ENCODE measurements at places on chromosomes 12 and 14.

GRCh38 chr12:94849411-94849976 is 154.0 kb downstream of the NDUFA12 start:
- DNase-seq = no peak

- no peak for DNase-seq
These were observed 1.7 kb downstream of the MGST1 start for GRCh38 chr12:16349131-16349460.

GRCh38 chr12:114160445-114160844 is 194.3 kb upstream of the RBM19 start:
- no peak for DNase-seq

DNA sequence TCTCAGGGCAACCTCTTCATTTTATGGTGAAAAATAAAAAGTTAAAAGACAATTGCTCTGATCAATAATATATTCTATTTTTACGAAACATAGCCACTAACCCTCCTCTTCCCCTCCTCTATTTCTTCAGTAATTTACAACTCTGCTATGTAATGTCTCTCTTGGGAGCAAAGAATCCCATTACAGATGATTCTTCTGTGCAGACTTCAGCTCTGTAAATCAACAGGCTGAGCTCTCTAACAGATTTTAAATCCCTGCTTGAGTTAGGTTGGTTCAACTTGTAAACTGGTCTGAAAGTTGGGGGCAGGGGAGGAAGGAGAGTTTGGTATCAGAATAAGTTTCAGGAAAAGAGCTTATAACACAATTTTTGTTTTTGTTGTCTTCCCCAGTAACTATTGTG is 151.0 kb downstream of the SLC25A21 start:
- DNase-seq = no peak

DNA sequence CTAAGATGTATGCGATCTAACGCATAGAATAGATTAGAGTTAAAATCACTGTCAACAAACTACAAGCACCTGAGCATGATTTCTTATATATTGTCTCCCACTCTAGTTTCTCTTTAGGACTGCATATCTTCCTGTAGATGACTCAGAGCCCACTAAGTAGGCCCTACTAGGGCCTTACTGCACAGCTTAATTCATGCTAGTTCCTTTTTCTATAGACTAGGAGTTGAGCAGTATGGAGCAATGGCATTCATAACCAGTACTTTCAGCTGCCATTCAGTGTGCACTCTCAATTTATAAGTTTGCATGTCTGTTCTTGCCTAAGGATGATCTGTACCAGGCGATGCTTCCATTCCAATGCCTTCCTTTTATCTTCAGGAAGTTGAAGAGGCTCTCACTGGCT is 103.5 kb downstream of the METTL25 start:
- DNase-seq = no peak

DNA sequence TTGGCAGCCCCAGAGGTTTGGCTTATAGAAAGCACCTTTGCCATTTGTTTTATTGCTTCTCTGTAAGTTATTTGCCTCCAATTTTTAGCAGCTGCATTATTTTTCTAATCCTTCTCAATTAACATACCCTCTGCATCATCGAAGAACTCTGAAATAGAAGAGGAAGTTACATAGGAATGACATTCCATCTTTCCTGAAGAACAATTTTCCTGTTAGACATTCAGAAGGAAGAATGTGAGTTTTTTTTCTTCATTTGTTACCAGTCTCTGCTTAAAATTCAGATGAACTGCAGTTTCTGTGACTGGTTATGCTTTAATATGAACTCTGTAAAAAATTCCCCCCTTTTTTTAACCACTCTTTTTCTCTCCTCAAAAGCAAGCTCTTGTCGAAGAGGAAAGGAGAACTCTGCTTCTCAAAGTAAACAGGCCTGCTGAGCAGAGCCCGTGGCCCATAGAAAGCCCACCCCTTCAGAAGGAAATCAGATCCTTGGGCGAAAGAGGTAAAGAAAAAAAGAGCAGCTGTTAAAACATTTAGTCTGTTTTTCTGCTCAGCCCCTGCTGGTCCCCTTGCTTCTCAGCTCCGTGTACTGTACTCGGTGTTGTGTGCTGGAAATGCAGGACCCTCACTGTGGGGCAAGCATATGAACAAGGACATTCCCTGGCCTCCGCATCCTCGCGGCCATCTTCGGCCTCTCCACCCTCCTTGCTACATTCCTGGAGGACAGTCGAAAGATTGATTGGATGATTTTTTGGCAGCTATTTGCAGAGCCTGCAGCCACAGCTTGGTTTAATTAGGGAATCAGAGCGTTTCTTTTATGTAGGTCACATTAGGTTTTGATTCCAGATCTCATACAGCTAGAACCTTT is 164.4 kb upstream of the LRIG3 start:
- no peak for DNase-seq

- DNase-seq = peak; percentile 23
These were observed 50.6 kb downstream of the LRCOL1 start for GRCh38 chr12:132559652-132560363.

GRCh38 chr14:83291714-83292113 is 1758.1 kb upstream of the SEL1L start:
- no peak for DNase-seq

- no peak for DNase-seq
These were observed 134.7 kb downstream of the FGD4 start for GRCh38 chr12:32533971-32534590.

DNA sequence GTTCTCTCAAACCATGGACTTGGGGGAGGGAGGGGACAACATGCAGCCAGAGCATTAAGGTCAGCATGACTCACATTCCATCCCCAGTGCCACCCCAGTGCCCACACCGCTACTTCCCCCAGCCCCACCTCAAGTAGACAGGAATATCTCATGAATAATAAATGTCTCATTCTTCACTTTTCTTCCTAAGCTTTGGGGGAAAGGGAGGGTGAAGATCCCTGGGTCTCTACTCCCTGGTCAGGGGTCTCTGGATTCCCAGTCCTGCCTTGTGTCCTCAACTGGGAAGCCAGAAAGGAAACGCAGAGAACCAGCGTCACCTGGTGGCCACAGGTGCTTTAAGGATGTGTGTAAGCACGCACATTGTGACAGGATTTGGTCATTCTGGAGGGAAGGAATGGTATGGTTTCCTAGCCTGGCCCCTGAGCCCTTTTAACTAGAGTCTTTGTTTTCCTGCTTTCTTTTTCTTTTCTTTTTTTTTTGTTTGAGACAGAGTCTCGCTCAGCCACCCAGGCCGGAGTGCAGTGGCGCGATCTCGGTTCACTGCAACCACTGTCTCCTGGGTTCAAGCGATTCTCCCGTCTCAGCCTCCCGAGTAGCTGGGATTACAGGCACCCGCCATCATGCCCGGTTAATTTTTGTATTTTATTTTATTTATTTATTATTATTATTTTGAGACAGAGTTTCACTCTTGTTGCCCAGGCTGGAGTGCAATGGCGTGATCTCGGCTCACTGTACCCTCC is 3.4 kb downstream of the GPR84 start:
- DNase-seq = no peak

- DNase-seq = no peak
These were observed 177.5 kb upstream of the TMTC1 start for GRCh38 chr12:29961231-29961630.

GRCh38 chr14:76257111-76257803 is 105.5 kb downstream of the GPATCH2L start:
- DNase-seq = no peak

- no peak for DNase-seq
These were observed 261.0 kb upstream of the LRIG3 start for GRCh38 chr12:59181196-59181777.

DNA sequence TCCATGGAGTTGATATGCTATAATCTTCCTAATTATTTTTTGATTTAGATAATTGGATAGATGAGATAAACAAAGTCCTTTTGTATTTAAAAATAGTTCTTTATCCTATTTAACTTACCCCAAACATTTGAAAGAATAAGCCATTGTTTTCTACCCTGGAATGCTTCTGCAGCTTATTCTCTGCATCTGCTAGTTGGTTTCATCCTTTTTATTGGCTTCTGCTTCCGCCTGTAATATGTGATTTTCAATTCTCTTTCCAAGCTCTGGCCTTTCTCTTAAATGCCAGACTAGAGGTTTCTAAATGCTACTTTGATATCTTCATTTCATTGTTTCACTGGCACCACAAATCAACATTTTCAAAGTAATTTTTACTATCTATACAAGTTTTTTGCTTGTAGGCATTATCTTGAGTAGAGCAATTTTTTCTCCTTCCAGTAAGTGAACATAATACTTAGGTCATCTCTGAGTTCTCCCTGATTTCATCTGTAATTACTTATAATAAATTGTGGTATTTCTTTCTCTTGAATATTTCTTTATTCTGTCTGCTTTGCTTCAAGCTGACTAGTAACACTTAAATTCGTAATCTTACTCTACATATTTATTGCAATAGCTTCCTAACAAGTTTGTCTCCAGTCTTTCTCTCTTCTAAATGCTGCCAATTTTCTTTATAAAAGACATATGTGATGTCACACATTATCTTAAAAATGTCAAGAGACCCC is 958.4 kb downstream of the SLC6A15 start:
- peak; percentile 65 for DNase-seq

DNA sequence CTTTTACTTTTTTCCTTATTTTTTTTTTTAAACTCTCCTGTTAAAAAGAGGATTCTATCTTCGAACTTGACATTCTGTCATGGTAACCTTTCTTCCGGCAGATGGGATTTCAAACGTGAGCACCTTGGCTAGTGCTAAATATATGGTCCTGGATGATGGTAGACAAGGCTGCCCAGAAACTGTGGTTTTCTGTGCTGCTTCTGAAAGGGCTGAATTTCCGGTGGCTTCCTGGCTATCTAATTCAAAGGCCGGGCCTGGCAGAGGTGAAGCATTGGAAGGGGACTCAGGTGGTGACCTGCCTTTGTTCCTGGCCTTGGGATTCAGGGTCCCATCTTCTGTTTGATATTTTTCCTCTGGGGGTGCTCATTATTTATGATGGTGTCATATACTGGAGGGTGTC is 118.6 kb upstream of the MYL2 start:
- no peak for DNase-seq

GRCh38 chr12:911191-911826 is 38.2 kb downstream of the RAD52 start:
- no peak for DNase-seq

DNA sequence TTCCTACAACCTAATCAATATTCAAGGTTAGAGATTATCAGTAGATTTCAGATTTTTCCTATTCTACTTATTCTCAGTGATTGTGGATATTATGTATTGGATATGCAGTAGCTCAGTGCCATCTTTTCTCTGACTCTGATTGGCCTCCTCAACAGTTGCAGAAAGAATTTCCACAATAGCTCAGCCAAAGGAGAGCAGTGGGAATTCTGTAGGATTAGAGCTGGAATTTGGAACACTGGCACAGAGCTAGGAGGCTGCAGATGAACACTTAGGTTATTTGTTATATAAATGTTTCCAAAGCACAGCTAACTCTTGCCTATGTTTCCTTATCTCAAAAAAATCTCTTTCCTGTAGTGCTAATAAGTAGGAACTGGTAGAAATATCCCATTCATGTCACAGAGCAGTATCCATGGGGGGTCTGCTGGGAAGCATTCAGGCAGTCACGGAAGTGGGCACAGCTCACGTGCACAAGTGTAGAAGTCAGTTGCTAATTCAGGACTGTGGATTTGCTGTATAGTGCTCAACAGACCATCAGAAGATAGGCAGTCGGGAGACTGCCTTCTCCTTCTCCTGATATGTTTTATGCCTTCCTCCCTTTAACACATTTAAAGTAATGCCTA is 116.2 kb upstream of the TMEM260 start:
- no peak for DNase-seq

- DNase-seq = no peak
These were observed 161.2 kb downstream of the PLCZ1 start for GRCh38 chr12:18576648-18577047.

GRCh38 chr12:49885118-49885517 is 18.6 kb downstream of the FAIM2 start:
- no peak for DNase-seq

- no peak for DNase-seq
These were observed 268.1 kb downstream of the EGLN3 start for GRCh38 chr14:33682760-33683159.

GRCh38 chr14:30153717-30154116 is 226.1 kb upstream of the PRKD1 start:
- no peak for DNase-seq

- DNase-seq = no peak
These were observed 18.8 kb upstream of the IAPP start for GRCh38 chr12:21353948-21354347.

DNA sequence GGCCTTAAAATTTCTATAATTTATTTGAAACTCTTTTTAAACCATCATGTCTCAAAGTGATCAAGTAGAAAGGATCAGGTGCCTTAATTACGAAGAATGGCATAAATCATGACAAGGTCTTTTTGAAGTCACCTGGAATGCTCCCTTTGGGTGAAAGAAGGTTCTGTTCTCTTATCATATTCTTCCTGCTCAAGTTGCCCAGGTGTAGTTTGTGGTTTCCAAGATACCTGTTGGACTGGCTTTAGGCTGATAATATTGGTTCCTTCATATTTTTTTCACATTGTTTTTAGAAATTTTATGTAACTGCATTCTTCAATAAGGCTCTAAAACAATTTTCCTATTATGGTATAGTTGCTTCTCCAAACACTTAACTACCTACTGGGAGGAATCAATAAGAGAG is 29.2 kb downstream of the RASSF3 start:
- DNase-seq = no peak

- no peak for DNase-seq
These were observed 1.3 kb downstream of the FGD6 start for GRCh38 chr12:95215949-95216348.

GRCh38 chr14:102219316-102219715 is 79.6 kb downstream of the WDR20 start:
- DNase-seq = no peak

- no peak for DNase-seq
These were observed 308.7 kb downstream of the EMP1 start for GRCh38 chr12:13505224-13505623.

DNA sequence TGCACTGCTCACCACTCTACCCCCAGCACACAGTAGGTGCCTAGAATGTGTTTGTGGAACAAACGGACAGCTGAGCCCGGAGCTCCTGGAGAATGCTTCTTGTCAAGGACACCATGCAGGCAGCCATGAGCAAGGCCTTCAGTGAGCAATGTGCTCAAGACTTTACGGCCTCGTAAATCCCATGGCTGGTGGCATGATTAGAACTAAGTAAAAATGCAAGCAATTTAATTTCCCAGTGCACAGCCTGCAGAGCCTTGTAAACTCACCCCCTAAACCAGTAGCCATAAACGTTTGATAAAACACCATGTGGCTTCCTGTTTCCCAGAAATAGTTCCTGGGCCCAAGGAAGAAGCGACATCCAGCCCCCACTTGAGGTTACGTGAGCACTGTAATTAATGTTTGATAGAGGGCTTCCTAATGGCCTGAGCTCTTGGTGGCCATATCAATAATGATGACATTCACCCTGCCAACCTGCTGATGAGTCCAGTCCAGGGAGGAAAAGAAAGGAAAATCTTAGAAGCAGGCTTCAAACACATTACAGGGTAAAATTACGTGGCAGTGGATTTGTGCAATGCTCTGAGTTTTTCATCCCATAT is 36.4 kb upstream of the FICD start:
- DNase-seq = no peak
